Mesendoderm (in vitro differentiated cells): ENCODE measurements at places on chromosomes 2 and 18.

- H3K36me3 ChIP-seq, result no peaks in the 10 kb centered on the region
- no peak overlapping the region for H3K4me3 ChIP-seq
- no peaks in the 10 kb centered on the region for H3K4me1 ChIP-seq
- H3K27ac ChIP-seq, result no peak overlapping the region
Observed at GRCh38 chr2:73841912-73842738, 13.4 kb downstream of the STAMBP start.

GRCh38 chr2:124264551-124265091 lies 239.5 kb downstream of the CNTNAP5 start:
- no peaks in the 10 kb centered on the region for H3K36me3 ChIP-seq
- H3K27ac ChIP-seq, result no peak overlapping the region
- H3K27me3 ChIP-seq, result no peaks in the 10 kb centered on the region

DNA sequence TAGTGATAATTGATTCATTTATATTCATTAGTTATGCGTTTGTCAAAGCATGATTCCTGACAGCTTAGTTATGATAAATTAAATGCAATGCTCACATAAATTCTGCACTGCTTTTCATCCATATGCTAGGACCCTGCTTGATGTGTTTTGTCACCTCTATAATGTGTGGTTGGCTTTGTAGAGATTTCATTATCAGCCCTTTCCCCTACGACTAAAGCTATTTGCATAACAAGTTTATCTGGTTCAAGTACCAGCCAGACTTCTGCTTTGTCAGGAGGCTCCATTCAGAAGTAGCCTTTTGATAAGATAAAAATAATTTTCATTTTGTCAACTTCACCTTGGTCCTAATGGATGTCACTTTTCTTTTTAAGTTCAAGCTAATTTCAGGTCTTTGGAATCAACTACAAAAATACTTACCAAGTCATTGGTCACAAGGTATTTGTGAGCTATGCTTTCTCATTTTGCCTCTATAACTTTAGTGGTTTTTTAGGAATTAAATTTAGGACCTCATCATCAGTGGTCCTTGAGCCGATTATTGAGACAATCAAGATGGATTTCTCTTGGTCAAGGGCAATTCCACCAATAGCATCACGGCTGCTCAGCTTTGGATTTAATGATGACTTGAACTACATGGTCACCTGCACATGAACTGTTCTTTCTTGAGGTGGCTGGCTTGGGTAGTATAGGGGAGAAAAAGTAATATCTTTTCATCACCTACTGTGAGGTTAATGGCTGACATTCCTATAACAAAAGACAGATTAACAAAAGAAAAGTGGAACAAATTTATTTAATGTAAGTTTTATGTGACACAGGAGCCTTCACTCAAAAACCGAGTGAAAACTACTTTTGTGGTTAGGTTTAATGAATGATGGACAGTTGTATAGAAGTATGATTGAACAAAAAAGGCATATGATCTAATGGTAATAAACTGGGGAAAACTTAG lies 162.1 kb downstream of the MYO3B start:
- no peaks in the 10 kb centered on the region for H3K27me3 ChIP-seq
- no peaks in the 10 kb centered on the region for H3K36me3 ChIP-seq
- peaks cover 10% of the 10 kb centered on the region for H3K4me1 ChIP-seq
- no peak overlapping the region for H3K27ac ChIP-seq
- no peak overlapping the region for H3K4me3 ChIP-seq

- peaks cover 5% of the 10 kb centered on the region for H3K4me1 ChIP-seq
- no peaks in the 10 kb centered on the region for H3K36me3 ChIP-seq
- H3K27ac ChIP-seq, result no peak overlapping the region
- H3K27me3 ChIP-seq, result no peaks in the 10 kb centered on the region
Observed at GRCh38 chr2:10389573-10389972, 58.6 kb downstream of the ODC1 start.

DNA sequence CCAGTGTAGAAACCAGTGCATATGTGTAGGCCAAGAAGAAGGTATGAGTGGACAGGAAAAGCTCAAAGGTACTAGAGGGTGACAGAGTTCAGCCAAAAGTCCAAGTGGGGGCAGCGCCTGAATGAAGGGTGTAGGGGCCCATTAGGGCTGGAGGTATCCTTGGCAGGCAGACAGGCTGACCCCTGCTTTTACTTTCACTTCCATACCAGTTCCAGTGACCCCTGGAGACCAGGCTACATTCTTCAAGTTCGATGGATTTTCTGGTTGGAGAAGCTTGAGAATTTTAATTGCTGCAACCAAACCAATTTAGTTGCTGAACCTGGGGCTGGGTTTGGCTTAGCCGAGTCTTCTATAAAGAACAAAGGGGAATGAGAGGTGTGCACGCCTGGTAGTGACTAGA lies 42.3 kb upstream of the MRPL33 start:
- no peak for DNase-seq
- H3K27ac ChIP-seq, result no peak overlapping the region
- H3K27me3 ChIP-seq, result no peaks in the 10 kb centered on the region
- no peak overlapping the region for H3K4me3 ChIP-seq
- H3K36me3 ChIP-seq, result no peaks in the 10 kb centered on the region

- H3K27me3 ChIP-seq, result no peaks in the 10 kb centered on the region
- H3K4me1 ChIP-seq, result no peaks in the 10 kb centered on the region
Observed at GRCh38 chr2:751474-751873, 74.3 kb upstream of the TMEM18 start.

DNA sequence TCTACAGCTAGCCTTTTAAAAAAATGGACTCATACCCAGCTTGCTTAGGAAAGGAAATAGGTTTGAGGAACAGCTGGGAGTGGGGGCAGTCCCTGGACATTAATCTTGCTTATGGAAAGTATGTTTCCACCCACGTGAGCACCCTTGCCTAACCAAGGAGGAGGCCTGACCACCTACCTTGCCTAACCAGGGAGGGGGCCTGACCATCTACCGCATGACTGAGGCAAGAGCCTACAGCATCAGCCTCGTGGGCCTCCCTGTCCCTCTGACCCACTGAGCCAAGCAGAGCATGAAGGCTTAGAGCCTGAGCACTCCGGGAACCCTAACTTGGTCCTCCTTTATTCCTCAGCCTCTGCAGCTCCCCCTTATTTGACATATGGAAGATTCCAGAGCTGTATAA lies 20.2 kb downstream of the PRKAG3 start:
- peaks cover 1% of the 10 kb centered on the region for H3K4me1 ChIP-seq
- no peak overlapping the region for H3K4me3 ChIP-seq
- H3K36me3 ChIP-seq, result no peaks in the 10 kb centered on the region

DNA sequence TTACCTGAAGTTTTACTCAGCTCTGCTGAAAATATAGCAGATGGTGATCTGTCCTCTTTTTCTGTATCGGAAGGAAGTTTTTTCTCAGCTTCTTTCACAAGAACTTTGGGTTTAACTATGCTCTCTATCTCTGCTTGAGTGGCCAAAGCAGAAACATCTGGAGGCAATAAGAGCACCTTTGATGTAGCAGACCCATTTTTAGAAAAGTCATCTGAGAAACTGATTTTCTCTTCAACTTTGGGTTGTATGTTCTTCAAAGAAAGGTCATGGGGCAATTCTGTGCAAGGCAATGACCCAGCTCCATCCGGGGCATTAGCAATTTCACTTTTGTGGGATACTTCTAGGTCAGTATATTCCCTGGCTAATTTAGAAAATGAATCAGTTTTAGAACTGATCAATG lies 25.2 kb downstream of the RTN4 start:
- H3K27me3 ChIP-seq, result no peaks in the 10 kb centered on the region
- DNase-seq, result no peak
- H3K27ac ChIP-seq, result no peak overlapping the region
- no peaks in the 10 kb centered on the region for H3K36me3 ChIP-seq
- no peak overlapping the region for H3K4me3 ChIP-seq

DNA sequence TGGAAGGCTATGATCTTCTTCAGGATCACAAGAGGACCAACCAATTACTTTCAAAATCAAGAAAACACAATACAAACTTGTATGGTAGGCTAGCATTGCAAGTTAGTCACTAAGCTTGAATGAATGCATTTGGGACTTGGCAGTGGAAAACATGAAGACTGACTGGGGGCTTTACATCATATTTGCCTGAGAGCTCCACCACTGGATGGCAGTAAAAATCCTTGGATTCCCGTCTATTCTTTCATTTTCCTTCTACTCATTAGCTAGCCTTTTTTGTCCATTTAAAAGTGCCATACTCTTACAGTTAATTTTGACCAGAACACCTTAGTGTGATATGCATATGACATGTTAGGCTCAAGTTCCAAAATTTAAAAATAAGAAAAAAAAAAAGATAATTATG lies 63.5 kb upstream of the RASGRP3 start:
- H3K27me3 ChIP-seq, result no peaks in the 10 kb centered on the region
- H3K4me1 ChIP-seq, result no peaks in the 10 kb centered on the region
- H3K36me3 ChIP-seq, result no peaks in the 10 kb centered on the region
- no peak overlapping the region for H3K4me3 ChIP-seq
- DNase-seq, result peak; percentile 53

GRCh38 chr2:67899187-67899586 lies 163.6 kb downstream of the C1D start:
- no peaks in the 10 kb centered on the region for H3K36me3 ChIP-seq
- H3K27ac ChIP-seq, result no peak overlapping the region
- H3K4me3 ChIP-seq, result no peak overlapping the region
- no peaks in the 10 kb centered on the region for H3K27me3 ChIP-seq
- H3K4me1 ChIP-seq, result peaks cover 5% of the 10 kb centered on the region
- DNase-seq, result no peak

- no peaks in the 10 kb centered on the region for H3K4me1 ChIP-seq
- no peak for DNase-seq
- H3K27me3 ChIP-seq, result no peaks in the 10 kb centered on the region
- no peak overlapping the region for H3K27ac ChIP-seq
- no peak overlapping the region for H3K4me3 ChIP-seq
- H3K36me3 ChIP-seq, result no peaks in the 10 kb centered on the region
Observed at GRCh38 chr2:128448331-128449225, 129.9 kb upstream of the HS6ST1 start.

GRCh38 chr2:181128199-181128598 lies 147.8 kb downstream of the UBE2E3 start:
- no peak overlapping the region for H3K27ac ChIP-seq
- no peak overlapping the region for H3K4me3 ChIP-seq
- no peaks in the 10 kb centered on the region for H3K4me1 ChIP-seq
- no peaks in the 10 kb centered on the region for H3K36me3 ChIP-seq

- H3K36me3 ChIP-seq, result no peaks in the 10 kb centered on the region
- no peak overlapping the region for H3K4me3 ChIP-seq
- H3K27me3 ChIP-seq, result no peaks in the 10 kb centered on the region
- H3K4me1 ChIP-seq, result peaks cover 4% of the 10 kb centered on the region
Observed at GRCh38 chr2:72827966-72828646, 2.3 kb upstream of the EXOC6B start.

- H3K4me1 ChIP-seq, result peaks cover 9% of the 10 kb centered on the region
- no peak overlapping the region for H3K4me3 ChIP-seq
- no peaks in the 10 kb centered on the region for H3K27me3 ChIP-seq
- H3K36me3 ChIP-seq, result no peaks in the 10 kb centered on the region
- H3K27ac ChIP-seq, result peak overlapping the region; percentile 93
Observed at GRCh38 chr2:204205082-204205481, 268.5 kb downstream of the ICOS start.

- no peaks in the 10 kb centered on the region for H3K27me3 ChIP-seq
- H3K27ac ChIP-seq, result no peak overlapping the region
- no peaks in the 10 kb centered on the region for H3K4me1 ChIP-seq
- H3K4me3 ChIP-seq, result no peak overlapping the region
- H3K36me3 ChIP-seq, result no peaks in the 10 kb centered on the region
- DNase-seq, result no peak
Observed at GRCh38 chr2:28981620-28982376, 700 bp downstream of the TOGARAM2 start.

GRCh38 chr2:202290316-202290715 lies 24.8 kb downstream of the NOP58 start:
- peaks cover 1% of the 10 kb centered on the region for H3K36me3 ChIP-seq
- no peaks in the 10 kb centered on the region for H3K27me3 ChIP-seq
- no peak overlapping the region for H3K4me3 ChIP-seq
- no peak overlapping the region for H3K27ac ChIP-seq

DNA sequence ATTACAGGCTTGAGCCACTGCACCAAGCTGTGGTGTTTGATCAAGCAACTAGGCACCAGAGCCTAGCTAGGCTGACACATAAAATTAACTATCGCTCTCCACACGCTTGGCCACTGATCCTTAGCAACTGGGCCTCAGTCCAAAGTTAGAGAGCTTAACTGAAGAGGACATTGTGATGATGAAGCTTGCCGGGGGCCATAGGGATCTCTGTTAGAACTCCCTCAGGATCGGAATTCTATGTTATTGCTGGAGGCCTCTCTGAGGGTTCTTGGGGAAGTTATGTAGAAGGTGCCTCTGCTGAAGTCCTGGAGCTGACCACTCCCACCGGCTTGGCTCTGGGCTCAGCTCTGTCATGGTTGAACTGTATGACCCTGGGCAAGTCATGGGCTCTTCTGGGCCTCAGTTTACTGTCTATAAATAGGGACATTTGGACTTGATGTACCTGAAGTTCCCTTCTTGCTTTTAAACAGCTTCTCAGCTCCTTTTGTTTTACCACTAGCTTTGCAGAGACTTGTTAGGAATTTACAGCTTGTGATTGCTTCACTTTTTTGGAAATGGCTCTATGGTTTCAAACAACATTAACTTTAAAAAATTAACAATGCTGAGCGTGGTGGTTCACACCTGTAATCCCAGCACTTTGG lies 44.1 kb downstream of the GATA6 start:
- H3K27ac ChIP-seq, result no peak overlapping the region
- H3K4me3 ChIP-seq, result no peak overlapping the region
- peaks cover 2% of the 10 kb centered on the region for H3K4me1 ChIP-seq
- no peak for DNase-seq

DNA sequence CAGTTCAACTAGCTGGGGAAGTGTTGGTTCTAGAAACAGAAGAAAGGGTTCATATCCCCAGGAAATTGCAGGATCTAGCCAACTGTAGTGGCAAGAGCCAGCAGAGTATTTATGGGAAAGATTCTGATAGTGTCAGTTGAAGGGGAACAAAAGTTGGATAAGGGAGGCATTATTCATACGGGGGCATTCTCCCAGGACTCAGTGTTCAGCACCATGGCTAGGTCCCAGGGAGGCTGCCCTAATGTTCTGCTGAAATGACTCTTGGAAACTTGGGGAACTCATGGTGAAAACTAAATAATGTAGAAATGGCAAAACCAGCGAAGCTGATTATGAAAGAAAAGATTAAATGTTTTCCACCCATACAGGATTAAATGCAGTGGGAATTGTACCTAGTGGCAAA lies 543.7 kb downstream of the TRIB2 start:
- peak; percentile 27 for DNase-seq
- H3K36me3 ChIP-seq, result no peaks in the 10 kb centered on the region
- H3K4me1 ChIP-seq, result no peaks in the 10 kb centered on the region
- H3K27me3 ChIP-seq, result no peaks in the 10 kb centered on the region
- H3K27ac ChIP-seq, result no peak overlapping the region
- no peak overlapping the region for H3K4me3 ChIP-seq

- no peak overlapping the region for H3K27ac ChIP-seq
- H3K36me3 ChIP-seq, result no peaks in the 10 kb centered on the region
- no peak for DNase-seq
- no peak overlapping the region for H3K4me3 ChIP-seq
- H3K4me1 ChIP-seq, result no peaks in the 10 kb centered on the region
- H3K27me3 ChIP-seq, result no peaks in the 10 kb centered on the region
Observed at GRCh38 chr2:173037245-173038120, 38.2 kb upstream of the MAP3K20 start.
